ENCODE measurements at places on chromosomes 11 and 22.

DNA sequence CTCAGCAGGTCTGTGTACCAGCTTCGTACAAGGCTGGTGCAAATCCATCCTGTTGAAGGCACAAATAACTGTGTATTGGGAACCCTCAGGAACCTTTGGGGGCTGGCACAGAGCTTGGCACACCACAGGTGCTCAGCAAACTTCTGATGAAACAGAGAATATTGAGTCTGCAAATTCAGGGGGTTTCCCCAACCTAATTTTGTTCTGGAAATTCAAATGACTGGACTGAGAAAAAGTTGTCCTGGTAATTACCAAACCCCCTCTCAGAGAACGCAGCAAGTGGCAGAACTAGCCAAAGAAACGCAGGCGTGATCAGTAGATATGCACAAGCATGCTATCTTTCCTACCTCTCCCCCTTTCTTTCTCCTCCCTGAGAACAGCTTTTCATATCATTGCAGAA lies 47.6 kb downstream of the LIF start:
- no peak for DNase-seq

- DNase-seq, result no peak
Measured at GRCh38 chr22:47813661-47814060, 1051.2 kb downstream of the TBC1D22A start.

- DNase-seq, result no peak
Measured at GRCh38 chr11:45321031-45321595, 35.0 kb upstream of the SYT13 start.

GRCh38 chr11:121665206-121665838 lies 212.6 kb upstream of the SORL1-AS1 start:
- DNase-seq, result no peak

DNA sequence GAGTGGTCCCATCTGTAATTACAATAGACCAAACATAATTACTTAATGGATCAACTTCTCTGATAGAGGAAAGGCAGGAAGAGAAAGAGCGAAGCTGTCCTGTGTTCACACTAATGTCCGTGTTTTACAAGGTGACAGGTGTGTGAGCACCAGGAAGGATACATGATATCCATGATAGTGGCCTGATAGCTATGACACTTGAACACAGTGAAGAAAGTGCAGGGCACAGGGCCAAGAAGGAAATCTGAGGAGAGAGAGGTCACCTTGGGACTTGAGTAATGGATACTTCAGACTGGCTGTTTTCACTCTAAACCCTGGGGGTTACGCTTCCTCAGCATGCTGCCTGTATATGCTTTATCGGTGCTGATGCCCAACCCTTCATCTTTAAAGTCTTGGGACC lies 29.4 kb downstream of the TUB start:
- DNase-seq, result no peak

DNA sequence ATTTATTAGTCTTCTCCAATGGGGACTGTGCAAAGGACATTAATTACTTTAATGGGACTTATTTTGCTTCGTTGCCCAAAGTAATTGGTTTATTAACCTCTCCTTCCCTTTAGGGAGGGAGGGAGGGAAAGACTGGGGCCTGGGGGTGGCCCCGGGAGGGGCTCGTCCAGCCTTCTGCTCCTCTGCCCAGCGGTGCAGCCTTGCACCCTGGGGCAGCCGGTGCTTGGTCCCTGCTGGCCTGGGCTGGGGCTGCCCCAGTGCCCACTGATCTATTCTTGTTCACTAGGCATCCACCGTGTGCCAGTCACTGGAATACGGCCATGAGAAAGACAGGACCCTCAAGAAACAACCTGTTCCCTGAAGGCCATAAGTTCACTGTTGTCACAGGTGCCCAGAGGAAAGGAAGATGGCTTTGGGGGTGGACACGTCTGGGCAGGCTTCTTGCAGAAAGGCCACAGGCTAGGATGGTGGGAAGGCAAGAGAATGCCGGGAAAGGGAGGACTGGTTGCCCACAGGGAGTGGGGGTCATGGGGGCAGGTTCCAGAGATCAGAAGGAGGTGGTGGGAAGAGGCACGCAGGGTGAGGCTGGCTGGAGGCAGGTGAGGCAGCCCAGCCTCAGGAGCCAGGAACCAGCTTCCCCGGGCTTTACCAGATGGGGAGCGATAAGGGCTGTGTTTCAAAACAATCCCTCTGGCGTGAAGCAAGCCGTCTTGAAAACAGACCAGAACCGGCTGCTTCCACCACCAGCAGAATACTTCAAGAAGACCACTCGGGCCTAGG lies 47.6 kb upstream of the KCNQ1OT1 start:
- no peak for DNase-seq

DNA sequence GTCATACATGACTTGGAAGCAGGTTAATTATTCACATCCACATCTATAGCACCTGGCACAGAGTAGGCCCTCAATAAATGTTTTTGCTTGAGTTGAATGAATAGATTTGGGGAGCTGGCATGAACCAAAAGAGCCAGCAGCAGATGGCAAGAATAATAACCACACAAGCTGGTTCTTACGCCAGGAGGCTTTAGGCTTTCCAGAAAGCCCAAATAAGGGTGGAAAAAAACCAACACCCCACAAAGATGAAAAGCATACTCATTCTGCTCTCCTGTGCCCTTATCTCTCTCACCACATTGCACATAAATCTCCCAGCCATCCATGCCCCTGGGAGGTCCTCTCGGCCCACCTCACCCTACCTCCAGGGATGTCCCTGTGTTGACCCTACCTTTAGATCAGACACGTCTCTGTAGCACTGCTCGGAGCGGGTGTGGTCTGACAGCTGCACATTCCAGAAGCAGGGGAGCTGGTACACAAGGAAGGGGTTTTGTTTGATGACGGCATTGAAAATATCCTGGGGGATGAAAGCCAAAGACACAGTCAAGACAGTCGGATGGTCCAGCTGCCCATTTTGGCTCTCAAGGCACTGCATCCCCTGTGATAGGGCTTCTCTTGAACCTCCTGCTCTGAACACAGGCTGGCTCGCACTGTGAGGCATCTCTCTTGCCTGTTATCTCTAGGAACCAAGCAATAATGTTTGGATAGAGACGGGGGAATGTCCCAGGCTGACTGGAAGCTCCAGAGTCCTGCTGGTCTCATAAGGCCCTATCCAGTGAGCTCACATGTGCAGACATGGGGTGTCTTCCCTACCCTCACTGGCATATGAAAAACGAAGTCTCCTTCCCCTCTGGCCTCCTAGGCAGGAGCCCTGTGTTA lies 323.6 kb upstream of the SYN3 start:
- no peak for DNase-seq

DNA sequence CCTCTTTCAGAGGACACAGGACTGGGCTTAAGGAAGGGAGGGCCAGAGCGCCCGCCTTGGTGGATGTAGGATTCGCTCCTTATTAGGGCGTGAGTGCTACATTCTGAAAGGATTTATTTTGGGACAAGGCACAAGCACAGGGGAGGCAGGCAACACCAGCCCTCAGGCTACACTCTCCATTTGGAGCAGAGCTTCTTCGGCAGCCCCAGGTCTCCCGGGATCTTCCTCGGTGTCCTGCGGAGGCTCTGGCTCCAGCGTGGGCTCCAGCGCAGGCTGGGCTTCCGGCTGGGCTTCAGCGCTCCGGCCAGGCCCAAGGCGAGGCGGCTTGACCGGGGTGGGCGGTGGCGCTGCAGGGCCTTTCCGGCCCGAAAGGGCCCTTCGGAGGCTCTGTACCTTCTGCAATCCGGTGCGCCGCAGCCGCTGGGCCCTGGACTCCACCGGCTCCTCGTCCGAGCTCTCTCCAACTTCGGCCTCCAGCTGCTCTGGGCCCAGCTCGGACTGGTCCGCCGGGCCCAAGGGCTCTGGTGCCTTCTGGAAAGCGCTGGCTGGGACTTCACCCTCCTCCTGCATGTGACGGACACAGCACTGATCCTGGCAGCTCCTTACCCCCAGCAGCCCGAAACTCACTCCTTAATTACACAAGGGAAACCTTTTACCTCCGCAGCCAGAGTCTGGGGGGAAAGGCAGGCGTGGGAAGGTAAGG lies 1.1 kb downstream of the CAVIN3 start:
- DNase-seq, result no peak

DNA sequence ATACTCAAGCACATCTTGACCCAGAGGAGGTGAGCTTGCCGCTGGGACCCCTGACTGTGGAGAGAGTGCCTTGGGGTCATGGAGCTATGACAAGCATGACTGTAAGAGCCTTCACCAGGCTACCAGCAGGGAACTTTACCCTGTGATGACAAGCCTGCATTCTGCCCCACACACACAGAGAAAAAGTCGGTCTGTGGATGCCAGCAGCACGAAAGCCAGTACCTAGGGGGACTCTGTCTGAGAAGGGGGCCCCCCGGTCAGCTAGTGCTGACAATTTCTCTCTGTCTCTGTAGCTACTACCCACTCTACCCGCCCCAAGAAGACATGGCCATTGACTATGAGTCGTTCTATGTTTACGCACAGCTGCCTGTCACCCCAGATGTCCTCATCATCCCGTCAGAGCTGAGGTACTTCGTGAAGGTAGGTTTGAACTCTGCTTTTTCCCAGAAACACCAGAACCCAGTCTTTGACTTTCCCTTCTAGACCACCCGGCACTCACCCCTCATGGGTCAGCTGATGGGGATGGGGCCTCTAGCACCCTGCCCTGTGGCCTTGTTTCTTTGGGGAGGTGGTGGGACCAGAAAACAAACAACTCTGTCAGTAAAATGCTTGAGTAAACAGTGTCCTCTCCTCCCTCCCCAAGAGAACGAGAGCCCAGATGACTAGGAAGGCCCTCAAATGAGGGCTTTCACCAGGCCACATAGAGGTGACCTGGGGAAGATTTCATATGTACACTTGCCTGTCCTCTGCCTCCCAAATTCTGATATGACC lies 18.9 kb upstream of the CDC42EP2 start:
- no peak for DNase-seq

DNA sequence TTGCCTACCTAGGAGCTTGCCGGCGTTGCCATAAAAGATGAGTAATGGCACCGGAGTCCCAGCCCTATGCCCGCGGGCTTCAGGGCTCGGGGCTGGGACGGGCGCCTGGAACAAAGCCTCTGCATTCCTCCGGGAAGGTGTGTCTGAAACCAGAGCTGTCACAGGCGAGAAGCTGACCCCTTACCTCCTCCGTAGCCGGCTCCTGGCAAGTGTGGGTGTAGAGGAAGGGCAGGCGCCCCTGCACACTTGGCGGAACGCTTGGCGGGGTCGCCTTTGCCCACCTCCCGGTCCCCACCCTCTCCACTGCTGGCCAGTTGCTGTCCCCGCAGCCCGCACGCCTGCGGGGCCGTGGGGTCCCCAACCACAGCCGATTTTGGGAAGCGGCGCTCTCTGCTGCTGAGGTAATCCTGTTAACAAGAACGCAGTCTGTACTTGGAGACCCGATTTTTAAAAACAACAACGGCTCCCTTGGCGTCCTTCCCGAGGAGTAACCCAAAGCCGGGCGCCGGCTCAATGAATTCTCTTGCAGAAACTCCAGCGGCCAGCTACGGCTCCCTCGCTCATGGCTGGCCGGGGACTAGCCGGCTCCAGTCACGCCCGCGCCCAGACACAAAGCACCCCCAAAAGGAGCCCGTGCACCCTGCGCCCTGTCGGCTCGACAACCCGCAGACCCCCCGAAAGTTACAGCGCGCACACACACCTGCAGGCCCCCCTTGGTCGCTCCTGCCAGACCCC lies 89.2 kb downstream of the PLEKHA7 start:
- DNase-seq, result no peak

- no peak for DNase-seq
Measured at GRCh38 chr22:45718391-45718790, 46.8 kb downstream of the ATXN10 start.

- no peak for DNase-seq
Measured at GRCh38 chr11:32817852-32818183, 11.9 kb upstream of the PRRG4 start.

- no peak for DNase-seq
Measured at GRCh38 chr11:126592496-126593410, 237.3 kb downstream of the ST3GAL4 start.

GRCh38 chr11:825366-826226 lies 2.1 kb upstream of the CRACR2B start:
- no peak for DNase-seq

- no peak for DNase-seq
Measured at GRCh38 chr11:65829459-65829858, 4.3 kb upstream of the SNX32 start.
